ENCODE measurements at places on chromosomes 4 and X.

- no peaks in the 10 kb centered on the region for H3K36me3 ChIP-seq
- H3K4me1 ChIP-seq, result peaks cover 4% of the 10 kb centered on the region
- H3K27me3 ChIP-seq, result peaks cover 5% of the 10 kb centered on the region
- H3K27ac ChIP-seq, result no peak overlapping the region
These were observed 88.7 kb upstream of the ELOVL6 start for GRCh38 chr4:110287130-110287529.

DNA sequence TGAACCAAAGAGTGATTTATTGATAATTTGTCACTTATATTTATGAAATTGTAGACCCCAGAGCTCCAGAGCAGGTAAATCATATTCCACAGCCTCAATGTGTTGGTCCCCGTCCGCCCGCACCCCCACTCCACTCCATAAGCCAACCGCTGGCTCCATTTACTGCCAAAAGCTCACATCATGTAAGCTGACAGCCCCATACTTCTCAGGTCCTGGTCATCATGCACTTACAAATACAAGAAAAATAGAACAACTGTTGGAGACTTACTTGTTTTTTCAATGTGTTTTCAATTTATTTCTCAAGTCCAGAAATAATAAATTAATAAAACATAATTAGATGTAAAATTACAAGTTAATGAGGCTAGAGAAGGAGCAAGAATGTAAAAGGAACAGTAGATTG, 235.7 kb upstream of the HAND2 start:
- H3K4me1 ChIP-seq, result no peaks in the 10 kb centered on the region
- H3K27ac ChIP-seq, result no peak overlapping the region
- no peaks in the 10 kb centered on the region for H3K36me3 ChIP-seq
- no peak overlapping the region for H3K4me3 ChIP-seq

- no peak for DNase-seq
- no peak within 1 kb of the TSS for H3K4me3 ChIP-seq
- H3K27me3 ChIP-seq, result no peaks in the 10 kb centered on the region
- H3K36me3 ChIP-seq, result peaks cover 5% of the 10 kb centered on the region
These were observed at the start of gene TXK for GRCh38 chr4:48134081-48134480. Gene TXK (minus strand): TSS chr4:48134250. CDS start chr4:48134170, 80 bp downstream.

DNA sequence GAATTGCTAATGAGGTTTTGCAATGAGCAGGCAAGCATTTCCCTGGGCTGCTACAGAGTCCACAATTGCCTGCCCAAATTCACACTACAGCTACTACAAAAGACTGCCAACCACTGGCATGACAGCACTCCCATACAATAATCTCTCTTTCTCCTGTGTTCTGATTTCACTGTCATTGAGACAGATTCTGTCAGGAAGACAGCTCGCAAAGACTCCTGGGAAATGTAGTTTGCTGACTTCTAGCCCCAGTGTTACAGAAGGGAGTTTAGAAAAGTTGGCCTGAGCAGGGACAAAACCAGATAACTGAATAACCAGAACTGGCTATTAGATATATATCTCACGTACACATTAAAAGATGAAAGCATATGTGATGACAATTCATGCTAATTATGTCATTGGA, 1231.3 kb upstream of the PRKX start:
- H3K4me1 ChIP-seq, result no peaks in the 10 kb centered on the region
- no peak for DNase-seq
- no peak overlapping the region for H3K4me3 ChIP-seq
